Esophagus muscularis mucosa (tissue), 4 donors: ENCODE measurements at places on chromosomes 2 and 18. TPM values are rescaled to one million over a fixed set of nuclear protein-coding genes. Genes with fewer than 3 reads are reported as not detected.

The ALK gene
- 1.3 TPM for total RNA-seq

The IL37 gene
- total RNA-seq = not detected

The RAD51AP2 gene
- not detected for total RNA-seq

The GAL3ST2 gene
- total RNA-seq = 2.7 TPM

The ST8SIA5 gene
- total RNA-seq = not detected

The TCF23 gene
- total RNA-seq = not detected

The CCDC85A gene
- total RNA-seq = 5.8 TPM

The DSG4 gene
- total RNA-seq = not detected

The GPAT2 gene
- 8.4 TPM for total RNA-seq

The PLGLB1 gene
- total RNA-seq = 3.4 TPM

- DNase-seq = no peak
- no peak overlapping the region for H3K4me3 ChIP-seq
- H3K36me3 ChIP-seq = no peaks in the 10 kb centered on the region
- H3K27ac ChIP-seq = no peak overlapping the region
Measured at GRCh38 chr18:25345081-25345866, 6.7 kb downstream of the ZNF521 start.

DNA sequence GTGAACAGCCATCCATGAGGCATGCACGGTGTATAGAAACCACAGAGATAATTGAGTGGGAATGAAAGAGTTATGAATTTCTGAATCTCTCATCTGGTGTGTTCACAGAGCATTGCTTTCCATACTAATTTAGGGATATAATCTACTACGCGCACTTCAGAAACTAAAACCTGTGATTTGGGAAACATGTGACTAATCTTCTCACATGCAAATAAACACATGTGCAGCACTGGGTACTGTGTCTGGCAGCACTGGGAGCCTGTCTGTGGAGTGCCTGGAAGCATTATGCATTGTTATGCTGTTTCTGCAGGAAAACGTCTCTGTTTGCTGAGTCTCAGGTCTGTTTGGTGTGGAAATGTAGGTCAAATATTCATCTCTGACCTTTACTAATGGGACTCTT is 287.3 kb downstream of the CMPK2 start:
- no peak overlapping the region for H3K27ac ChIP-seq
- H3K4me1 ChIP-seq = no peaks in the 10 kb centered on the region
- H3K4me3 ChIP-seq = no peak overlapping the region
- H3K36me3 ChIP-seq = no peaks in the 10 kb centered on the region
- no peaks in the 10 kb centered on the region for H3K27me3 ChIP-seq
- DNase-seq = no peak

DNA sequence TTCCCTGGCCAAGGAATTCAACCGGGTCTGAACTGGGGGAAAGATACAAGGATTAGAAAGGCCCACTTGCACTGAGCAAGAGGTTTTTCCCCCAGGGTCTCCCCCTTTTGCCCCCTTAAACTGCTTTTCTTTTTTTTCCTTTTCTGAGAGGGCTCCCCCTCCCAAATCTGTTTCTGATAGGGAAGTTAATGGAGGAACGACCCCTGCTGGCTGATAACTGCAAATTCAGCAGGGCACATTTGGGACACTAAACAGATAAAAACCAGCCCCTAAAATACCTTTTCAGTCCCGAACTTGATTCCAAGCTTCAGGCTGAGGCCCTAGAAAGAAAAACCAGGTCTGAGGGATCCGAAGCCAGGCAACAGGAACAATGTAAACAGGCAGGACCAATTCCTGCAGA is 1012.4 kb upstream of the CRIM1 start:
- no peak overlapping the region for H3K4me3 ChIP-seq
- H3K27ac ChIP-seq = no peak overlapping the region
- H3K36me3 ChIP-seq = no peaks in the 10 kb centered on the region
- no peaks in the 10 kb centered on the region for H3K27me3 ChIP-seq

- H3K27ac ChIP-seq = peak overlapping the region; percentile 82
- no peaks in the 10 kb centered on the region for H3K27me3 ChIP-seq
- no peak for DNase-seq
- H3K4me1 ChIP-seq = peaks cover 56% of the 10 kb centered on the region
Measured at GRCh38 chr2:85134896-85135659, 1.9 kb downstream of the TCF7L1 start.

DNA sequence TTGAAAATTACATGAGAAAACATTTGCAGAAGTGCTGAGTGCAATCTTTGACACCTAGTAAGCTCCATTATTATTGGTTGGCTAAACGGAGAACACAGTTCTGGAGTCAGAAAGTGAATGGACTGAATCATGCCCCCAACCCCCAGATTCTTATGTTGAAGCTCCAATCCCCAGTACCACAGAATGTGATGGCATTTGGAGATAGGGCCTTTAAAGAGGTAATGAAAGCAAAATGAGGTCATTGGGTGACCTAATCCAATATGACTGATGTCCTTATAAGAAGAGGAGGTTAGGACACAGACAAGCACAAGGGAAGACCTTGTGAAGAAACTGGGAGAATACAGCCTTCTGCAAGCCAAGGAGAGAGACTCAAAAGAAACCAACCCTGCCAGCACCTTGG is 200.9 kb upstream of the EPAS1 start:
- DNase-seq = no peak
- H3K4me1 ChIP-seq = peaks cover 26% of the 10 kb centered on the region
- H3K27me3 ChIP-seq = no peaks in the 10 kb centered on the region
- no peak overlapping the region for H3K4me3 ChIP-seq
- no peaks in the 10 kb centered on the region for H3K36me3 ChIP-seq
- H3K27ac ChIP-seq = no peak overlapping the region

DNA sequence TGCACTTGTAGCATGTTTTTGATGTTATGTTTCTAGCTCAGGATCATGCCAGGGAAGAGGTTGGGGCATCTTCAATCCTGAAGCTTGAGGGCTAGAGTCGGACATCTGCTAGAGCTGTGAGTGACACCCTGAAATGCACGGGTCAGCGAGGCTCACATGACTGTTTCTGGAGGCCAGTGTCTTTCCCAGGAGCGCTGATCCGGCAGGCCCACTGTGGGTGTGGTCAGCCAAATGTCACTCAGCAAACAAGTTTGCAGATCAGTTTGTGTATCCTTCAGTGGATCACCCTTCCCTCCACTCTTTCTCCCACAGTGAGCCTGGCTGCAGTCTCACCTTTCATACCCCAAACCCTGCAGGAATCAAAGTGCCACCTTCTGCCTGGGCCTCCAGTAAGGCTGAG is 23.0 kb upstream of the ARHGEF4 start:
- no peak overlapping the region for H3K4me3 ChIP-seq
- no peaks in the 10 kb centered on the region for H3K36me3 ChIP-seq
- no peaks in the 10 kb centered on the region for H3K4me1 ChIP-seq
- no peak for DNase-seq
- H3K27ac ChIP-seq = no peak overlapping the region

- no peak for DNase-seq
- H3K4me3 ChIP-seq = no peak overlapping the region
- H3K27me3 ChIP-seq = peaks cover 9% of the 10 kb centered on the region
Measured at GRCh38 chr2:208112969-208113368, 11.4 kb downstream of the CRYGD start.

- H3K27me3 ChIP-seq = peaks cover 85% of the 10 kb centered on the region
- peaks cover 77% of the 10 kb centered on the region for H3K4me1 ChIP-seq
- no peaks in the 10 kb centered on the region for H3K36me3 ChIP-seq
- DNase-seq = no peak
- H3K27ac ChIP-seq = no peak overlapping the region
Measured at GRCh38 chr18:57437402-57437765, 2.2 kb downstream of the ONECUT2 start.

DNA sequence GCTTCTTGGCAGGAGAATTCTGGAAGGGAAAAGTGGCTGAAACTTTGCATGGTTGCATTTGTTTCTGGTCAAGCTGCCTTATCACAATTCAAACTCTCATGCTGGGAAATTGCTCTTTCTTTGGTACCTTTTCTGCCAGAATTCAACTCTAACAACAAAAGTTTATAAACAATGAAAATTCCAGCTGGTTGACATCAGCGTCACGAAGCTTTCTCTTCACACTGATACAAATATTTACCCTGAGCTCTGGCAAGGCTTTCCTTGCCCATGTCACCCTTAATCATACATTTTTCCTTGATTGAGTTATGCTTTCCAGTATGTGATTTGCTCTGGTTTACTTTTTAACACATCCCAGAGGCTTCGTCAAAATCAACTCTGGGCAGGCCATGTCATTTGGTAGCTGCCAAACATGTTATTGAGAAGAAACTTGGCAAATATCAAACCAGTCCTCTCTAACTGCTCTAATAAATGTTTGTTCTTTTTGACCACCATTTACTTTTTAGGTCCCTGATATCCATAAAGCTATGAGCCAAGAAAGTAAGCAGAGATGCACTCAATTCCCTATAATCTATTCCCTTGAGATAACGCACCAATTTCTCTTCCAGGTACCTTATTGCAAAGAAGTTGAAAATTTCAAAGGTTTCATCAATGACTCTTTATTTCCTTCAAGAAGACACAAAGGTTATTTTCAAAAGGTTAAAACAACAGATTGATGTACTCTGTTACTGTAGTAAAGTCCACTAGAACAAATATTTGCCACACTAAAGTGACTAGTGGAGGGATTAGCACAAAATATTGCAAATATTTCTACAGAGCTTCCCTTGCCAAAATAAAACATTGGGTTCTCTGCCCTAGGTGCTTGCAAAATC is 1241.1 kb upstream of the ZEB2 start:
- H3K4me3 ChIP-seq = no peak overlapping the region
- H3K27me3 ChIP-seq = no peaks in the 10 kb centered on the region
- peaks cover 34% of the 10 kb centered on the region for H3K4me1 ChIP-seq
- no peak for DNase-seq

- DNase-seq = no peak
- peaks cover 23% of the 10 kb centered on the region for H3K27me3 ChIP-seq
- no peak overlapping the region for H3K4me3 ChIP-seq
- no peaks in the 10 kb centered on the region for H3K36me3 ChIP-seq
Measured at GRCh38 chr2:218904176-218904575, 23.5 kb downstream of the WNT10A start.

- no peak overlapping the region for H3K27ac ChIP-seq
- H3K4me3 ChIP-seq = no peak overlapping the region
- H3K4me1 ChIP-seq = no peaks in the 10 kb centered on the region
- H3K36me3 ChIP-seq = peaks cover 5% of the 10 kb centered on the region
- H3K27me3 ChIP-seq = no peaks in the 10 kb centered on the region
Measured at GRCh38 chr2:10922307-10923007, 10.7 kb downstream of the KCNF1 start.

- H3K36me3 ChIP-seq = peaks cover 94% of the 10 kb centered on the region
- H3K4me3 ChIP-seq = no peak overlapping the region
- H3K4me1 ChIP-seq = peaks cover 36% of the 10 kb centered on the region
Measured at GRCh38 chr2:201137505-201138400, 21.8 kb downstream of the CFLAR start.

GRCh38 chr18:8895341-8895740 is 190.0 kb downstream of the MTCL1 start:
- no peak overlapping the region for H3K27ac ChIP-seq
- no peak for DNase-seq
- no peaks in the 10 kb centered on the region for H3K36me3 ChIP-seq
- H3K4me3 ChIP-seq = no peak overlapping the region

GRCh38 chr2:196360650-196361049 is 189.3 kb upstream of the STK17B start:
- H3K36me3 ChIP-seq = no peaks in the 10 kb centered on the region
- H3K4me3 ChIP-seq = peak overlapping the region; percentile 3
- no peak overlapping the region for H3K27ac ChIP-seq
- DNase-seq = peak; percentile 31
- no peaks in the 10 kb centered on the region for H3K27me3 ChIP-seq
